GM19239 (cell line): ENCODE measurements at places on chromosomes 1 and 21.

DNA sequence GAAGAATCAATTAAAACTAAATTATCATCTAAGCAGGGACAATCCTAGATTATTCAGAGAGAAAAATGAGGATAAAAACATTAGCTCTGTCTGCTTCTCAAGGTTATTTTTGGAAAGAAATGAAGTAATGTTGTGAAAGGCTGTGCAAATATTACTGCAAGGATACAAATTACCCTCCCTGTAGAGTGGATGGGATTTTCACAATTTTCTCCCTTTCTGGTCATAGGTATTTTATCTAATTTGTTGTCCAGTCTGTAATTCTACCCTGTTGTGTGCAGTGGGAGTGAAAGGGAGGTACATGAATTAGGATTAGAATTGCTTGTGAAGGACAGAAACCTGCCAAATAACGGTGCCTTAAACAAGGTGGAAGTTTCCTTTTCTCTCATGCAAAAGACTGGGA lies 54.7 kb downstream of the MAP3K7CL start:
- DNase-seq, result no peak

DNA sequence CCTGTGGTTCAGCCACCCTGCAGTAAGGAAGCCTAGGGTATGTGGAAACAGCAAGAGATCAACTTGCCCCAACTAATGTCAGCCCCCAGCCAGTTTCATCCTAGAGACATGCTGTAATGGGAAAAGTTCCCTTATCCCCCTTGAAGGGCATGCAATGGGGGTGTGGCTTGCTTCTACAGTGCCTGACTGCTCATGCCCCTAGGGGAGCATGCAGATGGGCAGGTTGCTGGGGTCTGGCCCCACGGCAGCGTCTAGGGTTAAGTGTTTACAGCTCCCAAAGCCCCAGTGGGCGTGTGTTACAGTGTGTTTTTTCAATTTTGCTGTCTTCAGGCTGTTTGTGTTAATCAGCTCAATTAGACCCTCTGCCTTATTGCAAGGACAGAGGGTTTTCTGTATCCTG lies 1105.9 kb downstream of the AMY1C start:
- DNase-seq, result no peak

GRCh38 chr1:239125893-239126292 lies 260.5 kb upstream of the CHRM3 start:
- DNase-seq, result no peak

- DNase-seq, result no peak
Measured at GRCh38 chr1:159786465-159786864, 5.7 kb downstream of the DUSP23 start.

GRCh38 chr1:63124666-63125191 lies 197.6 kb upstream of the FOXD3 start:
- peak; percentile 27 for DNase-seq

DNA sequence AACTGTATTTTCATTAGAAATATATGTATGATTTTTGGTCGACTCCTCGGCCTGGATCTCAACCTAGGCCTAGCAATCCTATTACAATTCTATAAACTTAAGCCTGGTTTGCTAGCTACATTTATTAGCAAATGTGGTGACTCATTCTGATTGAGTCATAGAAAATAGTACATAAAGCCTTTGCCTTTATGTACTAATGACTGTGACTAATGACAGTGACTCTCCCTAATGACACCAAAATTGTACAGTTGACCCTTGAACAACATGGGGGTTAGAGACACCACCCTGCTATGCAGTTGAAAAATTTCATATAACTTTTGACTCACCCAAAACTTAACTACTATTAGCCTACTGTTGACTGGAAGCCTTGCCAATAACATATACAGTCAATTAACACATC lies 78.9 kb downstream of the CLEC20A start:
- DNase-seq, result no peak

GRCh38 chr1:154253671-154254070 lies 18.8 kb upstream of the HAX1 start:
- DNase-seq, result no peak

DNA sequence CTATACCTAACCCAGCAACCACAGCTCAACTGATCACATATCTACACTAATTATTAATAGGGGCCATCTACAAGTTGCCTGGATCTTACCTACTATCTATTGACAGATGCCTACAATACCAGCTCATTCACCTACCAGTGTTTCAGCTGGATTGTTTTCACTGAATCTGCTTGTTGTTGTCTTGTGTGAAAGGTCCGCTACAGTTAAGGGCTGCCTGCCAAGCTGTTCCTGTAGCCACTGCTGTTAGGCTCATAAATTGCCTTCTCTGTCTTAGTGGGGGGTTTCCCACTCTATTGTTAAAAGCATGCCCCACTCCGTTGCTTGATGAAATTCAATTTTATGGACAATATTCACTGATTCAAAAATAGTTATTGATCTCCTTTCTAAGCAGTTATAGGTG lies 199.7 kb upstream of the TMPRSS15 start:
- DNase-seq, result no peak

DNA sequence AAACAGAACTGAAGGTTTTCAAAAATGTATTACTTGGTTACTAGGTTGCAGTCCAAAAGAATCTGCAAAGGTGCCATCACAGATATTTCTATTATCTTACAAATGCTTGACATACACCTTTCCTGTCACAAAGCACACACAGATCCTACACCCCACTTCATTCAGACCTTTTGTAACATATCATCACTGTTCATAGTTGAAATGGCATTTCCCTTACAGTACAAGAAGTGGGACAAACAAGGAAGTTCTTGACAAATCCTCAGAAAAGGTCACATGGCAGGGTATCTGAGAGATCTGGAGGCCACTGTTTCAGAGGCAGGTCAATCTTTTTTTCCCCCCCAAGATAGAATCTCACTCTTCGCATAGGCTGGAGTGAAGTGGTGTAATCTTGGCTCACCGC lies 21.3 kb downstream of the TOR1AIP2 start:
- no peak for DNase-seq

DNA sequence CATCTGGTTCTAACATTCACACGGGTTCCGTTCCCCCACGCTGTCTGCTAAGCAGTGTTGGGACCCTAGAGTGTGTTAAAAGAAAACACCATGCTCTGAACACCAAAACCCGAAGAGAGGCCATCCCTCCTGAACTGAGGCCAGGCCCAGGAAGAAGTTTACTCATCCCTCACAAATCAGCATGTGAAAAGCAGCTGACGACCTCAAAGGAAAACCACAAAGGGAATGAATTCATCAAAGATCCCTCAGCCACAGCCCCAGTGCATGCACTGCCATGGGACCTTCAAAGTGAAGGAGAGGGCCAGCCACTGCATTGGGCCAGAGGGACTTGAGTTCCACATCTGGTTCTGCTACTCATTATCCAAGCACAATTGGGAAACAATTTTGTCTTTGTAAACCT lies 7.0 kb upstream of the PSEN2 start:
- no peak for DNase-seq

GRCh38 chr21:30186242-30186641 lies 19.6 kb upstream of the CLDN17 start:
- DNase-seq, result no peak

- no peak for DNase-seq
Measured at GRCh38 chr1:160238408-160238807, 23.9 kb downstream of the DCAF8 start.

- no peak for DNase-seq
Measured at GRCh38 chr1:18883079-18883478, 19.3 kb downstream of the ALDH4A1 start.

- DNase-seq, result no peak
Measured at GRCh38 chr1:204706838-204707509, 21.4 kb upstream of the LRRN2 start.

DNA sequence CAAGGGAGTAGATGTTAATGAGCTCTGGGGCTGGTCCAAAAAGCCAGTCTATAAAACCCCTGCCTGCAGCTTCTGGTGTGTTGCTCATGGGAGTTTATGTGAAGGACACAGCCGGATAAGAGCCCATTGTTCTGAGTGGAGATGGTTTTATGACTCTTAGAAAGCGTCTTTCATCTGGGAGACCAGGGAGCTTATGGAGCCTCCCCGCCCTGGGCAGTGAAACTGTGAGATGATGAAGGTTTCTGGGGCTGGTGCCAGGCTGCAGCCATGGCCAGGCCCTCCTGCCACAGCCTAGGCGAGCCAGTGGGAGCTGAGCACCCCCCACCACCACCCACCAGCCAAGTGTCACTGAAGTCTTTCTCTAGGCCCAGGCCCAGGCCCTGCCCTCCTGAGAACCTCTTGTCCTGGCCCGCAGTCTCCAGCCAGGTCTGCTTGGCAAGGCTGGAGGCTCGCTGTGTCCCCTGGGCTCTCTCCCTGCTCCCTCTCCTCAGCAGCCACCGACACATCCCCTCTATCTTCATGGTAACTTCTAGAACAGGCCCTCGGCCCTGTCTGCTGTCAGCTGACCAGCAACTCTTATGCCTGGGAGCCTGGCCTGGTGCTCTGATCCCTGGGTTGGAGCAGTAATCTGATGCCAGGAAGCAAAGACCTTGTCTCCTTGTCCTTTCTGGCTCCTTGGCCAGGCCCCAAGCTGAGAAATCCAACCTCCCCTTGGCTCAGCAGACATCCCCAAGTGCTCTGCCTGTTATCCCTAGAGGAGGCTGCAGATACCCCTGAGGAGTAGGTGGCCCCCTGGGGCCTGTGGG lies 7.6 kb upstream of the ARHGEF10L start:
- DNase-seq, result no peak

DNA sequence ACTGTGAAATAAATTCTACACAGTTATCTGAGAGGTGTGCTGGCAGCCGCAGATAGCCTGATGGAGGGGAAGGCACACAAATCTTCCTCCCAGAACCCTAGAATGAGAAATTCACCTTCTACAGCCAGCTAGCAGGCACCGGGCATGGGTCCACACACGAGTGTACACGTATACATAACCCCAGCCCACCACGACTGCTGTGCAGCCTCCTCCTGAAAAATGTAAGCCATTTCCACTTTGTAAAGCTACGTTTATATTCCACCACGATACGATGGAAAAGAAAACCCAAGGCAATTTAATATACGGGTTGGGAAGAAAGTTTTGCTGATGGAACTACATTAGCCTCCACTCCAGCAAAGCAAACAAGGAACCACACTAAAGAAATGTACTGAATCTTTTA lies 1.8 kb downstream of the BTG3 start:
- no peak for DNase-seq

DNA sequence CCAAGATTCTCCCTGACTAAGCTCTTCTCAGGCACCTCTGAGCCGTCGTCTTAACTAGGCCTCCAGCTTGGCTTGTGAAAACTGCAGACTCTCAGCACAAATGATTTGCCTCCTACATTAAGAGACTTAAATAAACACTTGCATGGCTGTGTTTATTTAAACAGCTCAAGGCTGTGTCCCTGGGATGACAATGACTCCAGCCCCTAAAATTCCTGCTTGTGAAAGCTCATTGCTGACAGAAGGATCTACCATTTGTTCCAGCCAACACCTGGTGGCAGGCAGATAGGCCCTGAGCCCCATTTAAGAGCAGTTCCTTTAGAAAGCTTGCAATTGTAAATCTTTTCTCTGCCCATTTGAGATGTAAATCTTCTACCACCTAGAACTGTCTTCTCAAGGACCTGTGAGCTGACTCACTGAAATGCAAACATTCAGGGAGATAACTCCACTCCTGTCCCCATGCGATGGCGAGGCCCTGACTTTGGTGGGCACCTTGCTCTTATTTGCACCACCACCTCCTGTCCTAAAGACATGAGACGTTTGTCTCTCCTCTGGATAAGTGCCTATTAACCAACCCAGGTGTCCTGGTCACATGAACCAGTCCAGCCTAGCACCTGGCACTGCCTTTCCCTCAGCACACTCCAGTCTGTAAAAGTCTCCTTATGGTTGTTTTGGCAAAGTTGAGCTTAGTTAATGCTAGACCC lies 15.1 kb upstream of the PCP4 start:
- no peak for DNase-seq

- no peak for DNase-seq
Measured at GRCh38 chr1:18535391-18536210, 54.9 kb downstream of the KLHDC7A start.

DNA sequence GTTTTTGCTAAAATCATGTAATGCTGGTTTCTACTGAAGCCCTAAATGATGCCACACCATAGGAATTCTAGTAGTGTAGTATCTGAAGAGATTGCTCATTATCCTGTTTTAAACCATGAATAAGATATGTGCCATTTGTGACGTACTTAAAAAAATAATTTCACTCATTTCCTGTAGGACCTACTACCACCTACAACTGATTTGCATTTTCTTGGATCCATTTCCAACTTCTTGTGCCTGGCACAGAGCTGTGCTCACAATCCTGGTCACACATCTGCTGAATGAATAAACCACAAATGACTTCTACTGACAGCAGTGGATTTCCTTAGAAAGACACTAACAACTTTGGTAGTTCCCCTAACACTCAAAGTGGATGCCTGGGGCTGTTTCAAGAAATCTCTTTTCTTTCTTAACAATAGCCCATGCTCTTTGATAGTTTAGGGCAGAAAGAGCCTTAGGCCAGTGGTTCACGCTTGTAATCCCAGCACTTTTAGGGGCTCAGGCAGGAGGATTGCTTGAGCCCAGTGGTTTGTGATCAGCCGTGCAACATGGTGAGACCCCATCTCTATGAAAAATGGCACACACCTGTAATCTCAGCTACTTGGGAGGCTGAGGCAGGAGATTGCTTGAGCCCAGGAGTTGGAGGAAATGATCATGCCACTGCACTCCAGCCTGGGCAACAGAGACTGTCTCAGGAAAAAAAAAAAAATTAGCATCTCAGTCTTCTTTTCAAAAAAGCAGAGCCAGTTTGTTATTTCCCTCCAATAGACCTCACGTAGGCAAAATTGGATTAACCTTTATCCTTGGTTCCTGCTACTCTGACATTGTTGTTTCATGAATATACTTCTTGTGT lies 13.0 kb upstream of the BATF3 start:
- DNase-seq, result no peak

DNA sequence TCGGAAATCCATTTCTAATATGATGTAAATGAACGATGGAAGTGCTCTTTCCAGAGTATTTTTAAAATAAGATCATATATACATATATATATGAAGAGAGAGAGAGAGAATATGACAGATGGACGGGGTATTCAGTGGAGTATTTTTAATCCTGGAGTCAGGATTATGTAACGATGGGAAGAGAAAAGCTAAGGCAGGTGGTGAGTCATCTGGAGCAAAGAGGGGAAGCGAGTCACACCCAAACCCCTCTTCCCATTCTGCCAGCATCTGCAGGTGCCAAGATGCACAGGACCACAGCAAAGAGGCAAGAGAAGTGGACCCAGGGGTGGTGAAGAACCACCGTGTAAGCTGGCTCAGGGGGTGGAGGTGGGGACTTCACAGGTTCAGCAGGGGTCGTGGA lies 102.7 kb upstream of the GRIK3 start:
- no peak for DNase-seq

GRCh38 chr1:238953448-238954010 lies 432.8 kb upstream of the CHRM3 start:
- no peak for DNase-seq

- no peak for DNase-seq
Measured at GRCh38 chr21:14998784-14999183, 66.0 kb downstream of the NRIP1 start.

GRCh38 chr1:112257043-112257835 lies 138.8 kb upstream of the CTTNBP2NL start:
- DNase-seq, result no peak

GRCh38 chr1:85884372-85885035 lies 176.3 kb upstream of the ZNHIT6 start:
- DNase-seq, result no peak
